Stimulated activated CD8-positive, alpha-beta memory T cell treated with anti-CD3 and anti-CD28 coated beads, Interleukin-7, amount 100 ng/mL, for 1 hour (primary cell): ENCODE measurements at places on chromosomes 5 and 9.

- no peak for DNase-seq
Measured at GRCh38 chr5:177361418-177362291, 3.9 kb downstream of the RGS14 start.

DNA sequence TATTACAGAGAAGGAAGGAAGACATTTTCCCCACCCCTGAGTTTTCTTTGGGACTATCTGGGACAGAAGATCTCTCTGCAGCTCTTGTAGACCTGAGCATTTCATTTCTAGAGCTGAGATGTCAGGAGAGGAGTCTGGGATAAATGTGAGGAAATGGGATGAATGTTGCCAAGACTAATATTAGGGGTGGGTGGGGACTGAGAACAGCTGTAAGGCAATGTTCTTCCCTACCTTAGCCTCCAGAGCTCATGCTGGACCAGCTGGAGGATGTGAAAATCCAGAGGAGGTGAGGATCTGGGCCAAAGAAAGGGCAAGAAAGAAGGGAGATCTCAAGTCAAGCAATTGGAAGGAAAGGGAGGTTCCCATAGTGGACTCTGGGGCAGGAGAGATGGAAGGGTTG lies 23.1 kb upstream of the FOXD1 start:
- DNase-seq: no peak

- no peak for DNase-seq
Measured at GRCh38 chr5:77210964-77211690, 647 bp downstream of the PDE8B start.

DNA sequence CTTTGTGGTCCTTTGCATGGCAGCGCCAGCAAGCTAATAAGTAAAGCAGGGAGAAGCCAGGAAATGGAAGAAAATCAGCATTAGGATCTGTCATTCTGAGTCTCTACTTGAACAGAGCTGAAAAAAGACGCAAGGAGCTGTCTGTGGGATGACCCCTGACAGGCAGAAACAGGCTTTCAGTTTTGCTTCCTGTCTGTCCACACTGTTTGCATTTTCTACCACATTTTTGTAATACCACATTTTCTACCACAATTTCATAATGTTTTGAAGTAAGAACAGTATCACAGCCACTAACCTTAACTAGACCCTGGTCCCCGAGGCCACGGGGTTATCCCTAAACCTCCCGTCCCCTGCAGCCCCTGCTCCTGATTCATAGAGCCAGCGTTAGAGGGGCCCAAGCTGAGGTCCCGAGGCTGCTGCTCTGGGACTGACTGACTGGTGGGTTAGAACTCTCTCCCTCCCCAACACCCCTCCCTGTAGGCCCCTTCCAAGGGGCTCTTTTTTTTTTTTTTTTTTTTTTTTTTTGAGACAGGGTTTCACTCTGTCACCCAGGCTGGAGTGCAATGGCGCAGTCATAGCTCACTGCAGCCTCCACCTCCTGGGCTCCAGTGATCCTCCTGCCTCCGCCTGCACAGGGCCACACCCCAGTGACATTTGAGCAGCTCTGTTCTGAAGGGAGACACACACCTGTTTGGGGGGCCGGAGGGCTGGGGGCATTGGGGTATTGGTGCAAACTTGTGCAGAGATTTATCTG lies 4.0 kb upstream of the CLIC3 start:
- no peak for DNase-seq

DNA sequence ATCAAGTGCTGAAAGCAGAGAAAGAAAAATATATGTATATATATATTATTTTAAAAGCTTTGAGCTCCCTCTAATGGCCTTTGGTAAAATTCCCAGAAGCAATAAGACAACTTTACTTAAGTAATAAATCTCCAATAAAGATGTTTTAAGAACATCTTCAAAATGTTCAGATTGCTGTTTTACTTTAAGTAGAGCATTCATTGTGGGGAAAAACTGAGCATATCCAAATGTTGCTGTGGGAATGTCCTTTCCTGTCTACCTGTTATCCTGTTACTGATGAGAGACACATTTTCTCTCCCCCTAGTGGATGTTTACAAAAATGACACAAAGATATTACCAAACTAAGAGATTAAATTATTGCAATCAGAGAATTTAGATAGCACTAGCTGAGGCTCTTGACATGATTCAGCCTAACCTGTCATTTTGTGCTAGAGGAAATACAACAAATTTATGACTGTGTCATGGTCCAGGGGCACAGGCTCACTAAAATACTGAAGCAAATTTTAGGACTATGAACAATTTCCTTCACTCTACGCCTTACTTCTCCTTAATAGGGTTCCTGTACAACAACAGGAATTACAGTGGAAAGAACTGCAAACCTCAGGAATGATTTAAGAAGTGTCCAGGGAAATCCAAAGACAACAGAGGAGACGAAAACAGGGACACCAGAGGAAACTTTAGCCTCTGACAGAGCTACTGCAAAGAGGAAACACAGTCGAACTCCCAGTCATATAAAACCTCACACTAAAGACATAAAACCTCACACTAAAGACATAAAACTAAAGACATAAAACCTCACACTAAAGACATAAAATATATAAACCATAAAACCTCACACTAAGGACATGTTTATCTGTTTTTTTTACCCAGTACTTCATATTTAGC lies 24.3 kb upstream of the PRRC1 start:
- DNase-seq: no peak

DNA sequence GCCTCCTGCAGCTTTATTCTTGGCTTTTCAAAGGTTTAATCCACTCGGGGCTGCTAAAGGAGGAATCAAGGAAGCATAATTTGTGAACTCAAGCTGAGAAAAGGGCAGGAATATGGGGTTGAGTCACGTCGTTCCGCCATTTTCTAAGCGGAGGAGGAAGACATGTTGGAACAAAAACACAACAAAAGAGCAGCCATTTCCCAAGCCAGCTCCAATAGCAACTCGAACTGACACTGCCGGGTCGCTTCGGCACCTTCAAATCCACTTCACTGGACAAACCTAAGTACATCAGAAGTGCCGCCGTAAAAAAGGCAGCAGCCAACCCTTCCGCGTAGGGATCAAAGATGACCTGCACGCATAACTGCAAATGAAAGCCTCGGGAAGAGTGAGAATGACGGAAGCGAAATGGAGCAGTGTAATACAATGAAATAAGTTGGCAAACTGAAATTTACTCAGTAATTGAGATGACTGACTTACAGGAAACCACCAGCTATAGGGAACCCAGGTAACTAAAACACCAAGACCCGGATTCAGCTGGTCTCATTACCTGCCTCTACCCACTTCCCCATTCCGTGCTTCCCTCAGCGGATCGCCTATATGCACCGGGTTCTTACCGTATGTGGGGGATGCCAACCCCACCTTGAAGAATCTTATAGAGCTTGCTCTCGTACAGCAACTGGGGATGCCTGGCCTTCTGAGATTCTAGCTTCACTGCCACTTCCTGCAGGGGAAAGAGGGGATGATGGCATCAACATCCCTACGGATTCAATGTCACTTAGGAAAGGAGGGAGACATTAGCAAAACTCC lies 1.6 kb downstream of the CSNK1A1 start:
- DNase-seq: no peak

DNA sequence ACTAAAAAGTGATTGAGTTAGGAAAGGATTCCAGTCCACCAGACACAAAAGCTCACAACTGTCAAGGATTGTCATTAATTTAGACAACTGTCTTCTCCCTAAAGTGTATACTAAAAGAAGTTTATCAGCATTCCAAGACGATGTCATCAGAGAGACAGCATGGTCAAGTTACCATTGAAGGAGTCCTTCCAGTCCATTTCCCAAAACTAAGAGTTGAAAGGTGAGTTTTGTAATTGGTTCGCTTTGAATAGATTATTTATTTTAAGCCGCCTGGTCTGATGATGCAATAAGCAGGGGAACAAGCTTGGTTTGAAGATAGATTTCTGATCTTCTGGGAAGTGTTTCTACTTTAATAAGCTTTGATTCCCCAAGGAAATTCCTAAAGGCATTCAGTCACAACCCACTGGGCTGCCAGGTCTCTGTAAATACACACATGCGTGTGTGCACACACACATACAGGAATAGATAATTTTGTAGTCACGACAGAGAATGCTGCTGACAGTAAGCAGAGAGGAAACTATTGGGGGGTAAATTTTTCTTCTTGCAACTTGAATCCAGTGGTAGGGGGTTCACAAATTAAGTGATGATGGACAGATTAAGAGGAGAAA lies 234.8 kb downstream of the PIK3R1 start:
- no peak for DNase-seq

GRCh38 chr5:107275333-107275732 lies 395.4 kb downstream of the EFNA5 start:
- DNase-seq: no peak

- no peak for DNase-seq
Measured at GRCh38 chr5:180824630-180825476, 22.2 kb upstream of the MGAT1 start.

DNA sequence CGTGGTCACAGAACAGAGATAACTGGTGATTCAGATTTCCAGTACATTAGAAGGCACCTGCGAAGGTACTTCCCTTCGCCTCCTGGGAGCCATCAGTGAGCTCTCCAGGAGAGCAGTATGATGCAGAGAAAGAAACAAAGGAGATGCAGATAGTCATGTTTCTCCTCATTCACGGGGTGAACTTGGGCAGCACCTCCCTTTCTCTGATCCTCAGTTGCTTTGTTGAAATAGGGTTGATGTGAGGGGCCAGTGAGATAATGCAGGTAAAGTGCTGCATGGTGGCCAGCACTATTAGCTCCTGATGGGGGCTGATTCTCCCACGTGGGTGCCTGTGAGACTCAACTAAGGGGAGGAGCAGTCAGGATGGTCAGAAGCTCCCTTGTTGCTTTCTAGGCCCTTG lies 46.6 kb upstream of the ZNF169 start:
- no peak for DNase-seq

DNA sequence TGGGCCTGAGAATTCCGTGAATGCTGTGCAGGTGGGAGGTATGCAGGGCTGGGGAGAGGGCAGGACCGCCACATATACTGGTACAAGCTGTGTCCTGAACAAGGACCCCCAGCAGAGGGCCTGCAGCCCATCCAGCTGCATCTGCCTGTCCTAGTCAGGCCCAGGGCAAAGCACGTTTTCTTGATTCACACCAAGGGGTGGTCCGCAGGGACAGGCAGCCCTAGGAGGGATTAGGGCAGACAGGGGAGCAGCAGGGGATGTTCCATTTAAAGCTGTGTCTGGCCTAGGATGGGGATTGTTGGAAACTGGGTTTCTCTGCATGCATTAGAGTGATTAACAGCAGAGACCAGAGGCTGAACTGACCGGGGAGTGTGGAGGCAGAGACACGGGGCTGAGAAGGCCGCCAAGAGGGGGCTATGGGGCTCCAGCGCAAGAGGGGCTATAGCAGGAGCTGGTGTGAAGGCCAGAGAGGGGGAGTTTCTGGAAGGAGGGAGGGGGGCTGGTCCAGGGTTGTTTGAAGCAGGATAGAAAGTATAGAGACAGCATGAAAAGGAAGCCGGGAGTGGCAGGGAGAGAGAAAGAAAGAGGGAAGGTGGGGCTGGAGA lies 2.7 kb downstream of the GRM6 start:
- no peak for DNase-seq

GRCh38 chr9:27749838-27750237 lies 176.6 kb upstream of the C9orf72 start:
- DNase-seq: no peak

DNA sequence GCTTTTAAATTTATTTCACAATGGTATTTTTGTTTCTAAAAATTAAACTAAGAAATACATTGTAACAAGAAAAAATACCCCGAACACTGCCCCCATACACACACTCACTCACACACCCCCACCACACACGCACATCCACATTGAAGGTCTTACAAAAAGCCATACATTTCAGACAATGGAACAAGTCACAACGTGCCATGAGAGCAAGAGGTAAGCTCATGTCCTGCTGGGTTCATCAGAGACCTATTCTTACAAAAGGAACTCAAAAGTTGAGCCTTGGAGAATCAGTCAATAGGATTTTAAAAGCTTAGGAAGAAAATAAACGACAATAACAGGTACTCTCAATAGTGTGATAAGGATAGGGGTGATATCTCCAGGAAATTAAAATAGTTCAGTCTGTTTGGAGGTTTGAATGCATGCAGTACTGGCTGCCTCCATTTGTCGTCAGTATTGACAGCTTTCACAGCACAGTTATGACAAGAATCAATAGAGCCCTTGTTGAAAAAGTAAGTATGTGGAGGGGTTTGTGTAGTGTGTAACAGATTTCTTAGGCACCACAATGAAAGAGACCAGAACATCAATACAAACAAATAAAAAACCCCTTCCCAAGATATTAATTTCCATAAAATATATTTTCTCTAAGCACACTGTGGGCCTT lies 1826.2 kb upstream of the CDH6 start:
- DNase-seq: no peak

- no peak for DNase-seq
Measured at GRCh38 chr9:32877639-32878217, 94.4 kb downstream of the TMEM215 start.
